ENCODE measurements at places on chromosomes 13 and 19. TPM values are rescaled to one million over a fixed set of nuclear protein-coding genes. Genes with fewer than 3 reads are reported as not detected.

The CYP4F2 gene
- total RNA-seq, result not detected

The RXFP2 gene
- not detected for total RNA-seq

The KCNRG gene
- total RNA-seq, result 2.6 TPM

The FOSB gene
- total RNA-seq, result not detected

The ONECUT3 gene
- total RNA-seq, result not detected

The ZNF813 gene
- total RNA-seq, result 2.1 TPM

The TMEM221 gene
- total RNA-seq, result not detected
